SK-N-SH treated with all-trans-retinoic acid at 6 μM for 48 hours (cell line): ENCODE measurements at places on chromosomes 11 and 22.
A peak's percentile ranks its signal among the peaks of the same experiment; 100 is the strongest.

GRCh38 chr11:2524446-2525165 lies 79.8 kb downstream of the KCNQ1 start:
- no peak for ATAC-seq

DNA sequence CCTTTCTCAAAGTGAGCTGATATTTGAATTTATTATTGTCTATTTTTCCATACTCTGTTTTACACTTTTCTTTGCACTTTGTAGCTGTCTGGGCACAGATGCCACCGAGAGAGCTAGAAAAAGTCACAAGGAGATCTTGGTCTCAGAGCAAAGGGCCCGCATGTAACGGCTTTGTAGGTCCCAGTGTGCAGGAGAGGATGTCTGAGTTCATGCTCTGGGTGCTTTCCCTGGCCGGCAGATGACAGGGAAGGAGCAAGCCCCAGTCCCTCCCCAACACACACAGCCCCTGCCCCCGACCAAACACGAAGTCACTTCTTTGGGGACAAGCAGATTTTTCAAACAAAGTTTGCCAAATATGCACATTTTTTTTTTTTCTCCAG lies 55.8 kb downstream of the SMIM38 start:
- no peak for ATAC-seq

DNA sequence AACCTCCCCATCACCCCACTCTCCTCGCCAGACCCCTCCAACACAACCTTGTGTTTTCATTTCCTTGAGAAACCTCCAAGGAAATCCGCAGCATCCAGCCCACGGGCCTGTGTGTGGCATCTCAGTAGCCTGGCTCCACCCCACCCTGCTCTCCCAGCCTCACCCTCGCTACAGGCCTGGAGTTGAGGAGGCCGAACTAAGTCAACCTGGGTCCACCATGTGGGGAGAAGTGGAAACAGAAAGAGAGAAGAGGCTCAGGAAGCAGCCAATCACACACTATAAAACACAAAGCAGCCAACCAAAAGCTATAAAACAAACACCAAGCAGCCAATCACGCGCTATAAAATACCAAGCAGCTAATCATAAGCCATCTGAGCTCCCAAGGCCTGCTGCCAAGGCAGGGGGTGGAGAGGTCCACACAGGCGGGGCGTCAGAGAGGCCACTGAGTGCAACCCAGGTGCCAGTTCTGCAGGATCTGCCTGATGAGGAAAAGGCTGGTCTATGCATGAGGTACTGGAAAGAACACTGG lies 72.0 kb downstream of the MICAL3 start:
- peak; percentile 21 for ATAC-seq

DNA sequence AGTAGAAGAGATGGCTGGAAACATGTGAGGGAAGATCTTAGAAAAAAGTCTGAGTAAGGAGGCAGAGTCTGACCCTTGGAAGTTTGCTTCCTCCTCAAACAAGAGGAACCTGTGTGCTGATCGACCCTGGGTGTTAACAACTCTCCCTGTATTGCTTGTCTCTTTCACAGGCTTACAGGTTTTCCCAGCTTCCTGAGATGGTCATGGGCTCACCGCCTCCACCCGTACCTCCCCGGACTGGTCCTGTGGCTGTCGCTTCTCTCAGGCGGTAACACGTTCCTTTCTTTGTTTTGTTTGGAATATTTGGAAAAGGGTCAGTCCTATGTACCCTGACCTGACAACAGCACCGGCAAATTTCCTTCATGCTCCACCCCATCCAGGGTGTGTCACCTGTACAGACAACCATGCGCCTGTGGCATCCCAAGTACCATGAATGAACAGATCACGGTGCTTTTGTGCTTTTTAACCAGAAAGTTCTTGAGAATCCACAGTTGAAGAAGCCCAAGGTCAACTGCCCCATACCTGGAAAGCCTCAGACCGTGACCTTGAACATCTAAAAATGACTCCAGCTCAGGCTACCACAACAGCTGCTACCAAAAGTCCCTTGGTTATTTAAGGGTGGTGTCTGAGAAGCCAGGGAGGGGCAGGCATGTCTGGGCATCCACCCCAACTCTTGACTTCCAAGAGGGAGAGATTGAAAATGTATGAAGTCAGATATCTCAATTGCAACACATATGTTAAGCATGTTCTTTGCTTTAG lies 44.6 kb downstream of the C11orf91 start:
- no peak for ATAC-seq

DNA sequence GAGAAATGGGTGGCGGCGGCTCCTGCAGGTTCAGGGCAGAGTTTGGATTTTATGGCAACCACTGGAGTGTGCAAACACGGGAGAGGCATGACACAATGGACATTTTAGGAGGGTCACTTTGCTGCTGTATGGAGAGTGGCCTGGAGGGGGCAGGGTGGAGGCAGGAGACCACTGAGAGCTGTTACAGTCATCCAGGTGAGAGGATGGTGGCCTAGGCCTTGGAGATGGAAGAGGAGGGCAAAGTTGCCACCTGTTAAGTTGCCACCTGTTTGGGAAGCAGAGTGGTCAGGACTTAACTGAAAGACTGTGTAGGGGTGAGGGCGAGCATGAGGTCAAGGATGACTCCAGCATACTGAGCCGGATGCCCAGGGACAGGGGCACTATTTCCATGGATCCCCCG lies 2.3 kb upstream of the RAD9A start:
- ATAC-seq: 0 out of 3 replicates have a peak, but pooled peaks have one; percentile 15

DNA sequence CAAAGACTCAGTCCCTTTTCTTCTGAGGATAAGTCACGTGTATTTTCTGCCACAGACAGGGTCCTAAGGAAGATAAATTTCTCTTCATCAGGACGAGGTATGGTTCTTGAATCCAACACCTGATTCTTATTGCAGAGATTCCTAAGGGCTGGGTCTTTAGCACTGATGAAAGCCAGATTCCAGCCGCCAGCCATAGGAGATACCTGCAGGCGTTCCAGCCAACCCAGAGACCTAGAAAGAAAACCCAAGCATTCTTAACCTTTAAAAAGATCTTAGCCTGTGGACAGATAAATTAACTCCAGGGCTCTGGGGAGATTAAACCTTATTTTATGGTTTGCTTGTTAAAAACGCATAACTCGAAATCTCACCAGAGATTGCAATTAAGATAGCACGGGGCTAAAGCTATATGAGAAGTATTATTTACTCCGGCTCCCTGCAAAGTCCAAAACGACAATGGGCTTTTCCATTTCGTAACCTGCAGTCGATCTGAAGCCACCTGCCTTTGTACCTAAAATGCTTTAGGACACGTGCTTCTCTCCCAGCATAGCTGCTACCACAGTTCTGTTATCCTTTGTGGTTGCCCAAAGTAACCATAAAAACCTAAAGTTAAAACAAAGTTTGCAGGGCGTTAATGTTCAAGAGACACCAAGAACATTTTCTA lies 104.5 kb downstream of the NXPE2 start:
- ATAC-seq: no peak

- ATAC-seq: no peak
These were observed 49.9 kb upstream of the MICAL2 start for GRCh38 chr11:12060385-12060985.

DNA sequence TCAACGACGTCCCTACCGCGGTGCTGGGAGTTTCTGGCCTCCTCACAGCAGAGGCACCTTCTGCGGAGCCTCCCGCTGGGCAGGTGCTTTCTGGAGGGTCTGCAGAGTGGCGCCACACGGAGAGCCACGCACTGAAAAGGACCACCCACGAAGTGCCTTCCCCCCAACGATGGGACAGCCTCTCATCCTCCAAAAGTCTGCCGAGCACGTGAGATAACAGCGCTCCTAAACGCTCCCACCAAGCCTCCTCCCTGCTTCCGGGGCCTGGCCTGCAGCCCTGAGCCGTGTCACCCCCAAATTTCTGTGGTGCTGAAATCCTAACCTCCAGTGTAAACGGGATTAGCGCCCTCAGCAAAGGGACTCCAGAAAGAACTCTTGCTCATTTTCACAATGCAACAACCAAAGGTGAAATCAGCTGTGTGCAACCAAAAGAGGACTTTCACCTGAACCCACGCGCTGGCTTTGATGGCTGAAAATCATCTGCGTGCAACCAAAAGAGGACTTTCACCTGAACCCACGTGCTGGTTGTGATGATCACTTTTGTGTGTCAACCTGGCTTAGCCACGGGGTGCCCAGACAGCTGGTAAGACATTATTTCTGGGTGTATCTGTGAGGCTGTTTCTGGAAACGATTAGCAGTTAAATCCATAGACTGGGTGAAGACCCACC lies 924.6 kb downstream of the BRD1 start:
- no peak for ATAC-seq

GRCh38 chr11:94494126-94494680 lies 419 bp downstream of the ANKRD49 start:
- ATAC-seq: peak; percentile 73

DNA sequence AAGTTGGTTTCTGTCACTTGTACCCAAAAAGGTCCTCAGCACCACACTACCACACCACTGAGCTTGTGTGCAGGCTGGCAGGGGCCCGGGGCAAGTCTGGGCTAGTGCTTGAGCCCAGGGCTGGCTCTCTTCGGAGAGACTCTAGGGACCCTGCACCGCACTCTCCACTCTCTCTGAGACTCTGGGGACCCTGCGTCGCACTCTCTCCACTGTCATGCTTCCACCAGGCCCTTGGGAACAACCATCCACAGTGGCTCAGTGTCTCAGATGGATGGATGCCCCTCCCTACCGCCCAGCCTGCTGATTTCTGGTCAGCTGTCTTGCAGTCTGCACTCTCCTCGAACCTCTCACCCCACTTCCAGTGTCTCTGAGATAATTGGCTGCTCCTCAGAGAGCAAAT lies 2.0 kb upstream of the SBF1 start:
- ATAC-seq: no peak

- no peak for ATAC-seq
These were observed 14.2 kb downstream of the LMO1 start for GRCh38 chr11:8249482-8249881.

GRCh38 chr11:57237204-57237681 lies at the start of gene APLNR:
Gene APLNR, minus strand, starts transcription at chr11:57237250. Its CDS starts 246 bp downstream, at chr11:57237004.
- no peak for ATAC-seq

- no peak for ATAC-seq
These were observed 2.9 kb downstream of the SPINDOC start for GRCh38 chr11:63816166-63816565.

- ATAC-seq: peak; percentile 46
These were observed 113.0 kb downstream of the ATXN10 start for GRCh38 chr22:45784357-45785277.

GRCh38 chr11:48124880-48125279 lies 91.7 kb upstream of the OR4B1 start:
- ATAC-seq: no peak

DNA sequence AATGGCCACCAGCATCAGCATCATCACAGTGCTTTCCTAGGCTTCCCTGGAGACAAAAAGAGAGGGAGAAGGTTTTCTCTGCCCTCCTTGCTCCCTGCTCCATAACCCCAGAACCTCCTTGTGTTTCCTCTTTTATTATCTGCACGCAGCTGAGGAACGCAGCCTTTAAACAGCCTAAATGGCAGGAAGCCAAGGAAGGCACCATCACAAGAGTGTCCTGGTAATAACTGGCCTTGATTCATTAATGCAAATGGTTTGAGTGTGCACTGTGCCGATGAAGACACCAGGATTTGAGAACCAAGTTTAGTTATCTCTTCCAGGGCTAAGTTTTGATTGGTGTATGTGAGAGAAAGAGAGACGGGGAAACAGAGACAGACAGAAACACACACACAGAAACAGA lies 29.4 kb upstream of the DRD2 start:
- no peak for ATAC-seq

GRCh38 chr22:29799217-29799680 lies 32.1 kb downstream of the UQCR10 start:
- ATAC-seq: peak; percentile 99

- no peak for ATAC-seq
These were observed 12.3 kb upstream of the BID start for GRCh38 chr22:17786435-17787161.

GRCh38 chr11:73213196-73214143 lies 4.6 kb upstream of the P2RY2 start:
- no peak for ATAC-seq

DNA sequence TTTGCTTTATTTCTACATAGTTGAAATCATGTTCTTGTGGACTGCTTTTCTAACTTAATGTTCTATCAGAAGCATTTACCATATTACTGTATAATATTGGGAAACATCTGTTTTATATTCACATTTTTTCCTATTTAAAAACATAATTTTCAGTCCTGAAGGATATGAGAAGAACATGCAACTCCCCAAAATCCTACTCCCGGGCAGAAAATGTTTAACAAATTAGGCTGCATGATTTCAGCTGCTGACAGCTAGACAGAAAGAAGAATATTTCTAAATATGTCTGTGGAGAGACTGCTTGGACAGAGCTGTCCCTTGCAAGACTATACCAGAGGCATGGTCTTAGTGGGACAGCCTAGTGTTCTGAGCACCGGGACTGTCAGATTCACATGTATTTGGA lies 15.7 kb upstream of the AMPD3 start:
- ATAC-seq: no peak

DNA sequence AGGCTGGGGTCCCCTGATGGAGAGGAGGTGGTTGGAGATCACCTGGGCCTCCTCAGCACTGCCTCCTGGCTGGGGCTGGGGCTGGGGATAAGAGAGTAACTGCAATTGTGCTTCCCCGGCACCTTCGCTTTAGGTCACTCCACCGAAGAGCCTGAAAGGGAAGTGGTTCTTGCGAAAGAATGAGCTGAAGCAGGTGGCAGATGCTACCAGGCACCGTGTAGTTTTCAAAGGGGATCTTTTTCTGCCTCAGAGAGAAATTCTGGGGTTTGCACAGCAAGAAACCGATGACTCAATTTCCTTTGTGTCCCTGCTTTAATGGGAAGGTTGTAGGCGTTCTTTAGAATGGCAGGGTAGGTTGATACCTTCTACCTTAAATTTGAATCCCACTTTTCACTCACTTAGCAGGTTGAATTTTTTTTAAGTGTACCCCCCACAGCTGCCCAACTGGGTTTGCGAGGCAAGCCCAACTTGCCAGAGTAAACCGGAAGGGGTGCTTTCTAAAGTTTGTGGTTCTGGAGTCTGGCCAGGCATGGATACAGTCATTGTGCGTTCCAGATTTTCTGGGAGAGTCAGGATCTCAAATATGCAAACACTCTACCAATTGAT lies 5.3 kb downstream of the CD44 start:
- no peak for ATAC-seq

- no peak for ATAC-seq
These were observed 258.1 kb downstream of the RAB38 start for GRCh38 chr11:87917111-87917510.

- no peak for ATAC-seq
These were observed 56.0 kb downstream of the LRRC4C start for GRCh38 chr11:41403458-41403857.

DNA sequence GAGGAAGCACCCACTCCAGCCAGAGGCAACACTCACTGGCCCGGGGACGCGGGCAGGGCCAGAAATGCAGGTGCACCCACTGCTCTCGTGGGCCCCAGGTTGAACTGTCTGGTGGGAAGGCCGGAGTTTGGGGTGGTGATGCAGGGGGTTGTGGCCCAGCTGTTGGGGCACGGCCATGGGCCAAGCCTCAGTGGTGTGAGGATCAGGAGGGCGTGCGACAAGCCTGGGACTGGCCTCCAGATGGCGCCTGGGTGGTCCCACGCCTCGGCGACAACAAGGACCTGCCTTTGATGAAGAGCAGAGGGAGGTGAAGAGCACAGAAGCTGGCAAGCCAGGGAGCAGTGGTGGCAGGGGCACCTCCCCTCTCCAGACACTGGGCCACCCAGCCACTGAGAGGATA lies 240.8 kb downstream of the BRD1 start:
- no peak for ATAC-seq

GRCh38 chr22:45425531-45426265 lies 12.2 kb downstream of the RIBC2 start:
- no peak for ATAC-seq
